ENCODE measurements at places on chromosomes 2 and 18.
A peak's percentile ranks its signal among the peaks of the same experiment; 100 is the strongest.

DNA sequence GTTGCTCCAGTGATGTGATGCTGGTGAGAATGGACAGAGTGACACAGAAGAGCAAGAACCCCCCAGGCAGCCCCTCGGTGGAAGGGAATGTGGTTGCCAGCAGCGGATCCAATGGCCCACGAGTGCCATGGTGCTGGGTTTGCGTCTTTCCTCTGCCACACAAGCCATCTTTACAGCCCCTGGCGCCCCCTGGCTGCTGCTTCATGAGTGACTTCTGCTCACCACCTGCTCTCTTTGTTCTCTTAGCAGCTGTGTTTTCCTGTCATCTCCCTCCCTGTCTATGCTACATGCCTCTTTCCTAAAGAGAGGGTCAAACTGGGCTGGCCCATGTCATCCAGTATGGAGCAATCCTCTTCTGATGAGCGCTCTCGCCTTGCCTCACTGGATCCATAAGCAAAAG is 300.0 kb upstream of the SMIM21 start:
- DNase-seq, result no peak

GRCh38 chr2:158546412-158547144 is 89.8 kb downstream of the PKP4 start:
- no peak for DNase-seq

- no peak for DNase-seq
Observed at GRCh38 chr18:69890558-69890957, 57.1 kb downstream of the CD226 start.

GRCh38 chr2:219697811-219698747 is 70.6 kb downstream of the SLC4A3 start:
- DNase-seq, result no peak

- no peak for DNase-seq
Observed at GRCh38 chr2:128466376-128466775, 147.7 kb upstream of the HS6ST1 start.

GRCh38 chr2:184004948-184005672 is 593.2 kb upstream of the ZNF804A start:
- no peak for DNase-seq

GRCh38 chr2:25322312-25322711 is 19.4 kb downstream of the DNMT3A start:
- no peak for DNase-seq

- DNase-seq, result no peak
Observed at GRCh38 chr2:165905854-165906253, 47.7 kb downstream of the TTC21B start.

DNA sequence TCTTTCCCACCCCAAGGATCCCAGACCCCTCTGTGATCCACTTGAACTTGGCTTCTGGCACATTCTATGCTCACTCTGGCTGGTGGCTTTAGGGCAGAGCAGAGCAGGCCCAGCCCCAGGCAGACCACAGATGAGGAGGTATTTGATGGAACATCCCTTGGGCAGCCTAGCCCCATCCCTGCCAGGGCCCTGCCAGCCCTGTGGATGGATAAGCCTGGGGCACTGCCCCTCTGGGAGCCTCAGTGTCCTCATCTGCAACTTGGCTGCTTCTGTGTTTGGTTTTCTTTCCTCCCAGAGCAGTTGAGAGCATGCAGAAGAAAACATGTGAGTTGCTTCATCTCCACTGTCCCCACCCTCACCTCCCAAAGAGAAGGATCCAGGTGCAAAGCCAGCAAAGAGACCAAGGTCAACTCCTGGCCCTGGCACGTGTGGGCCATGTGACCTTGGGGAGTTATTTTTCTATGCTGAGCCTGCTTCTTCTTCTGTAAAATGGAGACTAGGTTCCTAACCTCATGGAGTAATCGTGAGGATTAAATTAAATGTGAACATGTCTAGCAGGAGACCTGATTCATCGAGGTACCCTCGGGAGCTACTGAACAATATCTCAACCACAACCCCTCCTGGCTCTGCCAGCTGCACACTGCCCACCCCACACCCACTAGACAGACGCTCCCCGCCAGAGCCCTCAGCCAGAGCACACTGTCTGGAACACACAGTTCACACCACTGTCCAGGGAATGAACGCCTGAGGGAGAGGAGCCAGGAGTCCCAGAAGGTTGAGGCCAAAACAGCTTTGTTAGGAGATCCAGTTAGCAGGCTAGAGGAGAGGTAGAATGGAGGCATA is 14.6 kb upstream of the TNS1 start:
- no peak for DNase-seq

- DNase-seq, result no peak
Observed at GRCh38 chr2:150125188-150125587, 362.3 kb downstream of the RND3 start.

DNA sequence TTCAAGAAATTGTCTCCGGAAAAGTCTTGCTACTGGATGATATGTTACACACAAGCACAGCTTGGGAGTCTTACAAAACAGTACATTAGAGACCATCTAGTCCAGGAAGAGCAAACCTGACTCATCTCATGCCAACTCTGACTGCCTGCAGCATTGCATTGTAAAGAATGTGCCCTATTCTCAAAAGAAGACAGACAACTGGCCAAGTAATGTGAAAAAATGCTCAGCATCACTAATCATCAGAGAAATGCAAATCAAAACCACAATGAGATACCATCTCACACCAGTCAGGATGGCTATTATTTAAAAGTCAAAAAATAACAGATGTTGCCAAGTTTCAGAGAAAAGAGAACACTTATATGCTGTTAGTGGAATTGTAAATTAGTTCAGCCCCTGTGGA is 42.7 kb upstream of the GORASP2 start:
- DNase-seq, result no peak

GRCh38 chr2:191065785-191066184 is 51.8 kb upstream of the STAT1 start:
- no peak for DNase-seq

DNA sequence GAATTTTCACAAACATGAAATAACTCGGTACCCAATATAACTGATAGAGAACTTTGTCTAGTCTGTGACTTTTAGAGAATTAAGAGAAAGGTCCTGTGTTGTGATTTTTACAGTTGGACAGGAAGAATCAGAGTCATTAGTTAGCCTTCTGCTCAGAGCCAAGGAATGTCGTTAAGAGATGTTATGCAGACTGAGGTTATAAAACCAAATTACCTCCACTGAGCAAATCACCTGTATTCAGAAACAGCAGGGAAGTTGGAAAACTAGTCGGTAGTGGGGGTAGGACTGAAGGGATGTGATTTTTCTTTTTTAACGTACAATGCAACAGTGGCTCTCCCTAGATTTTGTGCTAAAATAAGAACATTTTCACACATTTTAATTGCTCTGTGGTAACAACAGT is 18.5 kb downstream of the TANK start:
- no peak for DNase-seq

DNA sequence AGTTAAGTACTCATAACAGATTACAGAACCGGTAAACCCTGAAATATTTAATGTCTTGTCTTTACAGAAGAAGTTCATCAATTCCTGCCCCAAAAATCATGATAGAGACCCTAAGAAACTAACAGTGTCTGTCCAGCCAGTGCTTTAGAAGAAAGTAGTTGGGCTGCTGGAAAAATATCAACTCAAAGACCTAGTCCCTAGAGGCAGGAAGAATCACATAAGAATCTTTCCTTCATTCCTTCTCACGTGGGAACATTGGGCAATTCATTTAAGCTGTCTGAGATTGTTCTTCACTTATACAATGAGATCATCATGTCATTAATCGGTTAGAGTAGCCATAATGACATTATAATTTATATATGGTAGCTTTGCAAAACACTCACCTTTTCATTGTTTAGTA is 156.4 kb downstream of the CCBE1 start:
- DNase-seq, result no peak

DNA sequence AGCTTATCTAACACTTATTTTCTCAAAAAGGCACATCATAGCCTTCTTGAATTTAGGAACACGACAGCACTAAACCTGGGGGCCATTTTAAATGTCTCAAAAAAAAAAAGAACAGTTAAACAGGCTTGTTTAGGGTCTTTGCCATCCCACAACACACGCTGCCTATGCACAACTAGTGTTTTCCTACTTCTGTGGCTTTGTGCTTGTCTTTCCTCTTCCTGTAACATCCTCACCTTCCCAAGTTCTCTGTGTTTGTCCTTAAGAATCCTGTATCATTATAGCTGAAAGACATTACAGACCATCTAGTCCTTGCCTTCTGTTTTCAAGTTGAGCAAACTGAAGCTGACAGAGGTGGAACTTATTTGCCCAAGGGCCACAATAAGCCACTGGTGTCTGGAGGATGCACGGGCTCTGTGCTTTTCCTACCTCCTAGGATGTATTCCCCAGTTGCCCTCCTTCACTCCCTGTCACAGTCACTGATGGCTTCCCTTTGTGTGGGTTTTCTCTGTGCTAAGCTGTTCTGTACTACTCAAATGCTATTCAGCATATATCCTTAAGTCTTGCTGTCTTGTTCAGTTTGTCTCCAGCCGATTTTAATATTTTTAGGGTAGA is 22.6 kb downstream of the SNRPD1 start:
- no peak for DNase-seq

DNA sequence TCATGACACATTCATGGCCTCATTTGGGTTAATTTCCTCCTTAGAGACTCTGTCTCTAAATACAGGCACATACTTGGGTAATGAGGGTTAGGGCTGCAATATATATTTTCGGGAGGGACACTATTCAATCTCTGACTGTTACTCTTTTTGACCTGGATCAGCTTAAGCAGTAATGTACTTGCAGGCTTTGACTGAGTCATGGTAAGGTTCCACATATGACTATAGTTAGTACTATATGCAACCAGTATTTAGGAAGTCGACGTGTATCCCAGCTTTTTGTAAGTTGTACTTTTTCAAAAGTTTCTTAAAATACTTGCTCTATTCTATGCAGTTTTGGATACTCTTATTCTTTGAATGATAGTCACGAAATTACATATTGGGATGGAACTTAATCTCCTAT is 37.2 kb upstream of the CDH19 start:
- no peak for DNase-seq

DNA sequence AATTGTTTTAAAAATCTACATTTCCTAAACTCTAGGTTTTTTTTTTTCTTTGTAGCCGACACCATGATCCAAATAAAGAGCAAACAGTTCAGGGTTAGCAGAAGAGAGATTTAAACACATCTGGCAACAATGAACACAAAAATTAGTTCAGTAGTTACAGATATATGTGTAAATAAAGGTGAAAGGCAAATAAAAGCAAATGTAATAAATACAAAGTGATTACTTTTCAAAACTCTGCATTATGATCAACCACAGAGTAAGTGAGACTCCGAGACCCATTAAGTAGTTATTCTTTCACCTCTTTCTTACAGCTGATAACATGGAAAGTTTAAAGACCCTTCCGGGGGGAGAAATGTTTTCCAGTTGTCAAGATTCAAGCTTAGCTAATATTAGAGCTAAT is 716 bp downstream of the CALCRL start:
- DNase-seq, result no peak

DNA sequence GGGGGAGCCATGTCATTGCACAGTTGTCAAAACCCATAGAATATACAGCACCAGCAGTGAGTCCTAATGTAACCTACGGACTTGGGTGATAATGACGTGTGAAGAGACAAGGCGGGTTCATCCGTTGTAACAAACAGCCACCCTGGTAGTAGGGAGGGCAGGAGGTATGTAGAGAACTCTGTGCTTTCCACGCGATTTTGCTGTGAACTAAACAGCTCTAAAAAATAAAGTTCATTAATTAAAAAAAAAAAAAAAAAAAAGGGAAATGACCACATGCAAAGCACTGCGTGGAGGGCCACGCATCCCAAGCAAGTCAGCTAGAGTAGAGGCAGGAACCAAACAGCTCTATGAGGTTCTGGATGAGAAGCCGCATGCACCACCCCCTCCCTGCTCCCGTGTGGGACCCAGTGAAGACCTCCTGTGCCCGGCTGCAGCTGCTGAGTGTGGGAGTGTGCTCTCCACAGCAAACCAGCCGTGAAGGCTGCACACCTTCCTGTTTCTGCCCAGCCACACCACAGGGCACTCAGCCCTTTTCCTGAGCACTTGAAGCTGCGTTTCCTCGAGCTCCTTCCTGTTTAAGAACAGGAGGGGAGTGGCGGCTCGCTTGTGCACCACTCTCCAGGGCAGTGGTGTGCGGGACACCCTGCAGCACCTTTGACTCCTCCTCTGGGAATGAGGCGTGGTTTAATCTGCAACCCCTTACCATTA is 65.6 kb downstream of the ODC1 start:
- DNase-seq, result peak; percentile 24

GRCh38 chr2:241029599-241030332 is 31.3 kb downstream of the SNED1 start:
- no peak for DNase-seq

DNA sequence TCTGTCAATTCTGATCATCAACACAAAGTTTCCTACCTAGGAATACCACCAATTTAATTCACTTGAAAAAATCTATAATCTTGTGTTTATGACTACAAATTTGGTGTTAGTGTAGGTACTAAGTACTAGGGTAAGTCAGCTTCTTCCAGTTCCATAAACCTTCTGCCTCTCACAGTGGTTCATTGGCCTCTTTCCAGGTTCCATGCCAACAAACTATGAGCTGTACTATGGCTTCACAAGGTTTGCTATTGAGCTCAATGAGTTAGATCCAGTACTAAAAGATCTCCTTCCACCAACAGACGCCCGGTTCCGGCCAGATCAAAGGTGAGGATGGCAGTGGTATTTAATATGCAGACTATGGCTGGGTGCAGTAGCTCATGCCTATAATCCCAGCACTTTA is 58.8 kb downstream of the PRKRA start:
- no peak for DNase-seq

DNA sequence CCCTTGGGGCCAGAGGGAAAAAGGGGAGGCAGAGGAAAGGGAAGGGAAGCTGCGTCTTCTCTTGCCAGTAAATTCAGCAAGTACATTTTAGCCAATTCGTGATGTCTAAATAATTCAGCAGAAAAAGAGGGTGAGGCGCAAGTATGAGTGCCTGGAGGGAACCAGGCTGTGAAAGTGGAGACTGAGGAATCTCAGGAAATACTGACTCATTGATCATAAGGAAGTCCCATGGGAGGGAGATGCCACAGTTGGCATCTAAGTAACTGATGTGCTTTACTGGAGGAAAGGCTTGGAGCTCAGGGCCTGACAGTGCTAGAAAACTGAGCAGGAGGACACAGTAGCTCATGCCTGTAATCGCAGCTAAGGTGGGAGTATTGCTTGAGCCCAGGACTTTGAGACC is 31.1 kb downstream of the KIF5C start:
- DNase-seq, result no peak

- peak; percentile 23 for DNase-seq
Observed at GRCh38 chr2:25301453-25302352, 40.0 kb downstream of the DNMT3A start.

DNA sequence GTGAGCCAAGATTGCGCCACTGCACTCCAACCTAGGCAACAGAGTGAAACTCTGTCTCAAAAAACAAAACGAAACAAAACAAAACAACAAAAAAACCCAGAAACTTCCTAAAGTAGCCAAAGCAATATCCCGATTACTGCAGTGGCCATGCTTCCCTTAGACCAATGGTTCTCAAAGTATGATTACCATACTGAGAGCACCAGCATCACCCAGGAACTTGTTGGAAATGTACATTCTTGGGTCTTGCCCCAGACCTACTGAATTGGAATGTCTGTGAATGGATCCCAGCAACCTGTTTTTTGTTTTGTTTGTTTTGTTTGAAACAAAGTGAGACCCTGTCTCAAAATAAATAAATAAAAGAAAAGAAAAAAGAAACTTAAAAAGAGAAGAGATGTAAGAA is 41.9 kb upstream of the TGIF1 start:
- DNase-seq, result no peak

Data from stimulated activated CD8-positive, alpha-beta memory T cell treated with anti-CD3 and anti-CD28 coated beads, Interleukin-7, amount 100 ng/mL, for 1 hour (primary cell).